ENCODE measurements at places on chromosomes 3 and 15. TPM values are rescaled to one million over a fixed set of nuclear protein-coding genes. Genes with fewer than 3 reads are reported as not detected.

GRCh38 chr3:45781841-45782240, 14.5 kb downstream of the SLC6A20 start:
- no peaks in the 10 kb centered on the region for H3K36me3 ChIP-seq
- no peak overlapping the region for H3K27ac ChIP-seq
- DNase-seq, result no peak
- no peaks in the 10 kb centered on the region for H3K27me3 ChIP-seq
- H3K4me1 ChIP-seq, result no peaks in the 10 kb centered on the region

DNA sequence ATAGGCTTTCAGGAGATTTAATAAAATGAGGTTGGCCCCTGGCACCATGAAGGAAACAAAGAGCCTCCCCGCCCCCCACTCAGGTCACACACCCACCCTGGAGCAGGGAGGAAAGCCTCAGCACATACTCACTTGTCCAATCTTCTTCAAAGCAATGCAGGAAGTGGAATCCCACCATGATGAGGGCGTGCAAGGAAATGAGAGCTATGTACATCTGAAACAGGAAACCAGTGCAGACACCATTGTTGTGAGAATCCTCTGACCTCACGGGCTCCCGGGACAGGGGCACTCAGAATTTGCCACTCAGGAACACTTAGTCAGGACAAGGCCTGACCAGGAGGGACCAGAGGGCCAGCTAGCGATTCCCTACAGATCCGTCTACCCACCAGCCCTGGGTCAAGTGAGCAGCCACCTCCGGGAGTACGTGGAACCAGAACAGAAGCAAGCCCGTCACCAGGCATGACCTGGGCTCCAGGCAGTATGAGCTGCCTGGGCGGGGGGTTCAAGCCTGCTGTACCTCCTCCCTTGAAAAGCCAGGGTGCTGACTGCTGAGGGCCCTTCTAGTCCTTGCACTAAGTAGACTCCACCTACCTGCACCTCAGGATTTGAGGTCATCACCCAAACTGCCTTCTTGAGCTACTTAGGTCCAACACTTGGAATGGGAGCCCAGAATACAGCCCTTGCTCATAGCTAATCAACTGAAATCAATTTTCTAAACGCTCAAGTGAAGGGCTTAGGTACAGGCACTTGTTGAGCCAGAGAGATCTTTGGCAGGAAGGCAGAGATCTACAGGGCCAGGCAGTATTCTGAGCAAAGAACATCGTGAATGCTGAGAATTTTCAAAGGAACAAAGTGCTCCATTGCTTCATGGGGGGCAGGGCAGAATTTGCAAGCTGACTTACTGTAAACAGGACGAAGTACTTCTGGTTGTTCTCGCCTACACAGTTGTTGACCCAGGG, 42.7 kb downstream of the ZDHHC3 start:
- no peaks in the 10 kb centered on the region for H3K36me3 ChIP-seq
- H3K4me1 ChIP-seq, result no peaks in the 10 kb centered on the region
- H3K27me3 ChIP-seq, result no peaks in the 10 kb centered on the region
- no peak for DNase-seq
- no peak overlapping the region for H3K4me3 ChIP-seq

GRCh38 chr3:32840086-32840841, 22.5 kb downstream of the TRIM71 start:
- H3K4me3 ChIP-seq, result no peak overlapping the region
- H3K27ac ChIP-seq, result no peak overlapping the region
- no peaks in the 10 kb centered on the region for H3K27me3 ChIP-seq
- no peaks in the 10 kb centered on the region for H3K4me1 ChIP-seq
- H3K36me3 ChIP-seq, result no peaks in the 10 kb centered on the region
- DNase-seq, result no peak

PCNP gene
- total RNA-seq, result 58.0 TPM

CISH gene
- total RNA-seq, result 3.0 TPM
